ENCODE measurements at places on chromosomes 3 and 15. TPM values are rescaled to one million over a fixed set of nuclear protein-coding genes. Genes with fewer than 3 reads are reported as not detected.

Gene GLT8D1
- total RNA-seq = 33.5 TPM

DNA sequence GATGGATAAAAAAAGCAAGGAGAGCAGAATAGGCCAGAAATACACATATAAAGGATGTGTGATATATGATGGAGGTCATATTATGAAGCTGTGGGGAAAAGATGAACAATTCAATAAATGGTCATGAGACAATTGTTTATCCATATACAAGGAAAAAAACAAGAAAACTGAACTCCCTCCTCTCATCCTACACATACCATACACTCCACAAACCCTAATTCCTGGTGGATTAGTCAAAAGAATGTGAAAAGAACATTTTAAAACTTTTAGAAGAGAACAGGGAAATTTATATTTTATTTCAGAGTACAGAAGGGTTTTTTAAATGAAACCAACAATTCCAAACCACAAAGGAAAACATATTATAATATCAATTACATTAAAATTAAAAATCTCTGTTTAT is 34.5 kb upstream of the NR2E3 start:
- DNase-seq = no peak

GRCh38 chr3:10331320-10331719 is 10.4 kb upstream of the SEC13 start:
- DNase-seq = peak; percentile 28

DNA sequence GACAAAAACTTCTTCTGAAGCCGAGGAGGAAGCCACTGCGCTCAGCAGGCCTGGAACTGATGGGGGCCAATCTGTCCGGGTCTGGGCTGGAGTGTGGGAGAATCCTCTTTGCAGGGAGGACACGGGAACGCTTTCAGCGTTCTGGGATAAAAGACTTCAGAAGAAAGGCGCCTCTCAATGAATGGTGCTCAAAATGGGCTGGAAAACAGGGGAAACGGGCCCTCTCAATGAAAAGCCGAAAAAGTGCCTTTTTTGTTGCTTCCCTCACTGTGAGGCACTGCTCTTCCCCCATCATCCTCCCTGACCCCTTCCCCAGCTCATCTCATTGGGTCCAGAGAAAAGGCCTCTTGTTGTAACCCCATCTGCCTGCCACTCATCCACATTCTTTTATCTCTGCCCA is 119.5 kb upstream of the LRIG1 start:
- no peak for DNase-seq

Gene PXYLP1
- total RNA-seq = 13.8 TPM
